ENCODE measurements at places on chromosomes 12 and 14.

DNA sequence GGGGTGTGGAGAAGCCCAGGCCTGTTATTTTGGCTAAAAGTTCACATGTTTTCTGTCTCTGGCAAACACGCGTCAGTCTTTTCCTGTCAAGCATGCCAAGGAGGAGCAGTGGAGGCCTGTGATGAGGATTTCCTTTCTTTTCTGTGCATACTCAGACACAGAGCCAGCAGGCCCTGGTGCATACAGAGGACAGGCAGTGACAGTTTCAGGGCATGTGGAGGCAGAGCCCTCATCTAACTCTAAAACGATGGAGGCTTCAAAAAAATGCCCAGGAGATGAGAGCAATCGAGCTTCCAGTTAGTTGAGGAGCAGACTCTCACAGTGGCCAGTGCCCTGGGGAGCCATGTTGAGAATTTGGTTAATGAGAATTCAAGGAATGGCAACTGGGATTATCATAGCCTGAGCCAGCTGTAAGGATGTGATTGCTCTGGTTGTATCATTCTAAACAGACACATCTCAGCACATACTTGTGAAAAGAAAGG is 66.5 kb downstream of the TRAFD1 start:
- no peak for DNase-seq

DNA sequence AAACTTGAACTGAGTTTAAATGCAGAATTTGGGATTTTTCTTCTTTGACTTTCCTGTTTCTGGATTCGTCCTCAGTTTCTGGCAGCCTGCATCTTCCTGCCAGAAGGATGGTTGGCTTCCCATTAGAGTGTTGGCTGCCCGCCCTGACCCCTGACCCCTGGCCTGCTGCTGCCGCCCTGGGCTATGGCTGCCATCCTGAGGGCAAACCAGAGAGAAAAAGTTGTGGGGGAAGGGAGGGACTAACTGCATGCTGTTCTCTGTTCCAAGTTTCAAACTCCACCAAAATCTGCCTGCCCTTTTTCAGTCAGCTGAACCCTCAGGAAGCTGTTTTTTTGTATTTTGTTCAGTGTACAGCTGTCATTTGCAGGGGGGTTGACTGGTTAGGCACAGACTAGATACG is 48.4 kb downstream of the FNTB start:
- no peak for DNase-seq

GRCh38 chr14:24483604-24484252 is 24.3 kb downstream of the CMA1 start:
- no peak for DNase-seq

GRCh38 chr12:11839091-11839641 is 189.7 kb downstream of the ETV6 start:
- DNase-seq = no peak

DNA sequence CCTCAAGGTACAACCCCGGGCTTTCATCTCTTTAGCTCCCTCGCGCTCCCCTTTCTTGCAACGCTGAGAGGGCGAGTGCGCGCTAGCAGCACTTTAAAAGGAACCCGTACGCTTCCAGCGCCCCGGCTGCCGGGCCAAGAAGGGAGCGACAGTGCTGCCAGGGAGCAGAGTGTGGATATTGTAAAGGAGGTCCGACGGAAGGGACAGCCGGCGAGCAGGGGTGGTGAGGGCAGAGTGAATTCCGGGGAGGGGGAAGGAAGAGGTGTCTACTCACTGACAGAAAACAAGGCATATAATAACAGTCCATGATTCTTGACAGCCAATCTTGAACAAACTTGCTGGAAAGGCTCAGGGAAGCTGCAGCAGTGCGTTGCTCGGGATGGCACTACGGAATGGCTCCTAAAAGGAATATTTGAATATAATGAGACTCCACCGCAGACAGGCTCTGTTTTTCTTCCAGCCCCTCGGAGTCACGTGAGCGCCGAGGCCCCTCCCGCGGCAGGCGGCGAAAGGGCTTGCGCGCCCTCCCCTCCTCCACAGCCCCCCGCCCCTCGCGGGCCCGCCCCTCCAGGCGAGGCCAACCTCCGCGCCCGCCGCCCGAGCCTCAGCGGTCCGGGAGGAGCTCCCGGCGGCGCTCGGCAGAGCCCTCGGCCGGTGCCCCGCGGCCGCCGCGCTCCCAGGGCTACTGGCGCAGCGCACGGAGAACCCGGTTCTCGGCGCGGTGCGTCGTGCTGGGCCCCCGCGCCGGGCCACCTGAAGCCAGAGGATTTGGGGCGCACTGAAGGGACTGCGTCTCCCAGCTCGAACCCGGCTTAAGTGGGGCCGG is 3.4 kb downstream of the BMP4 start:
- DNase-seq = peak; percentile 76

DNA sequence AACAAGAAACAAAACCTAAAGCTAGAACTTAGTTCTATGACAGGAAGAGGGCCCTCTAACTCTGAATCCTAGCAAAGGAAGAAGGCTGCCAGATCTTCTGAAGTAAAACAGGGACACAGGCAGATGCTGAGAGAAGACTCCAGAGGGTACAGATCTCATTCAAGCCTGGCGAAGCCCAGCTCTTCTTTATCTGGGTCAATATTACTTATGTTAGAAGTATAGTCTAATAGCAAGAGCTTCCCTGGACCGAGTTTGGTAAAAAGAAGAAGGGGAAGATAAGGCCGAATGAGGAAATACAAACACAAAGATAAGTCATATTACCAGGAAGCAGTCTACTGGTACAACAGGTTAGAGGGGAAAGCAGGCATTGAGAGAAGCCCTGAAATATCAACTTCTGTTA is 79.9 kb upstream of the CCDC91 start:
- DNase-seq = no peak

GRCh38 chr14:74308695-74309094 is 6.0 kb upstream of the ABCD4 start:
- DNase-seq = no peak

DNA sequence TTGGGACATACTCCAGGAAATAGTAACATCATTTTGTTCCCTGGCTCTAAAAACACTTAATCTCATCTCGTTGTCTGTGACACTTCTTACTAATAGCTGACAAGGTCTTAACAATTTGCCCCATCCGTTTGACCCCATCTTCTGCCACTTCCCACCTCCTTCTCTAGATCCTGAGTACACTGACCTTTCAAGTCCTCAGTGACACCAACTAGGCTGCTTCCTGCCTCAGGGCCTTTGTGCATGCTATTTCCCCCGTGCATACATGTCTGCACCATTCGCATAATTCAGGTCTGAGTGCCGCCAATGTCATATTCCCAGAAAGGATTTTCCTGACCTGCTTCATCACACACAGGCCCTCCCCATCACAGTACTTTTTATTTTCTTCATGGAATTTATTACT is 70.6 kb upstream of the CCND2 start:
- DNase-seq = no peak

- no peak for DNase-seq
These were observed 250.2 kb upstream of the GRIP1 start for GRCh38 chr12:66929121-66929520.

GRCh38 chr14:69754487-69754886 is 12.5 kb upstream of the SRSF5 start:
- no peak for DNase-seq

DNA sequence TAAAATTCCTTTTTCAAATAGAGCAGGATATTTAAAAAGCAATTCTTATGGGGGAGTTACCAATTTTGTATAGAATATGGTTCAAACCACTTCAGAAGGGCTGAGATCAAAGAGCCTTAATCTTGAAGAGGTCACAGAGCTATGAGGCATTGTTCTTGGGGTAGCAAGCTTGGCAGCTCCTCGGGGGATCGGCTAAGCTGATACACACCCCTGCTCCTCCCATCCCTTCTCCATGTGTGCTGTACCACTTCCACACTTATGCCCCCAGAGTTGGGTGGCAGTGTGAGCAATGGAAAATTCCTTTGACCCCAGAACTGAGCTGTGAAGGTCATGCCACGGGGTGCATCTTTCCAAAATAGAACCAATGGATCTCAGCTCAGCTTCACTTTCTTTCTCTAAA is 15.0 kb upstream of the TMEM30B start:
- DNase-seq = no peak

- DNase-seq = no peak
These were observed 117.1 kb upstream of the NCOR2 start for GRCh38 chr12:124684496-124684895.

- no peak for DNase-seq
These were observed 13.9 kb downstream of the EVL start for GRCh38 chr14:100078997-100079725.

DNA sequence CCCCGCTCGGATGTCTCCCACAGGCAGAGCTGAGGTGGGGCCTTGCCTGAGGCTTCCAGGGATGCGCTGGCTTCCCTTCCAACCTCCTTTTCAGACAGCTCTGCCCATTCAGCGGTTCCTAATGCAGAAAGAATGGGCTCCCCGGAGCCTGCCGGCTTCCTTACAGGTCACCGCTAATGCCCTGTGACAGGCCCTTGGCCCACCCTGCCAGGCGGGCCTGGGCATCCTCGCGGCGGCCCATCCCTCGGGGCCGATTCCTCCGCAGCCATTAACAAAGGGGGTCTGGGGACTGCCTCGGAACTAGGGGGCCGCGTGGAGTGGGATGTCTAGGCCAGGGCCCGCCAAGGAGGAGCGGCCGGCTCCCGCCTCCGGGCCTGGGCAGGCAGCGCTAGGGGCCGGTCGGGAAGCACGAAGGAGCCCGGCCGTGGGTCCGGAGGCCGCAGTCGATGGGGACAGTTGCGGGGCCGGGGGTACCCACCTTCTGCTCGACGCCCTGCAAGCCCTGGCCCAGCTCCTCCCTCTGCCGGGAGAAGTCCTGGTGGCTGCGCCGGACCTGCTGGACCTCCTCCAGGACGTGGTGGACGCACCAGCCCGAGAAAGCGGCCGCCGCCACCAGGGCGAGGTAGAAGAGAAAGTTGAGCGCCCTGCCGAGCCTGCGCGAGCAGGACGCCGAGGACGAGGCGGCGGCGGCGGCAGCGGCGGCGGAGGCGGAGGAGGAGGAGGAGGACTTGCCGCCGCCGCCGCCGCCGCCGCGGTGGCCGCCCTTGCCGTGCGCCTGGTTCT is 738 bp downstream of the CKAP4 start:
- peak; percentile 84 for DNase-seq

GRCh38 chr14:88998027-88998426 is 173.6 kb downstream of the TTC8 start:
- peak; percentile 46 for DNase-seq

DNA sequence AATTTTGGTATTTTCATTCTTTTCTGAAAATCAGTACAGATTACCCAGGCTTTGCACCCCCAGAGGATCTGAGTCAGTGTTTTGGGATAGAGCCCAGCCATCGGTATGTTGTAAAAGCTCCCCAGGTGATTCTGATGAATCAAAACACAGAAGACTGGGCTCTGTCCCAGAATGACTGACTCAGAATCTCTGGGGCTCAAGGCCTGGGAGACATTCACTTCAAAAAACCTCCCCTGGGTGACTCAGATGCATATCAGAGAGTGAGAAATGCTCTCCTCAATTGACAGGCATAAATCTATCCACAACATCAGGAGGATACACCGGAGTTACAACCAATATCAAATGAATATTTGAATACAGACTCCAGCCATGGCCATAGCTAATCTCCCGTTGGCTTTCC is 32.6 kb downstream of the SLC35F4 start:
- no peak for DNase-seq

- DNase-seq = no peak
These were observed 200.1 kb downstream of the TMTC2 start for GRCh38 chr12:82886671-82887340.

DNA sequence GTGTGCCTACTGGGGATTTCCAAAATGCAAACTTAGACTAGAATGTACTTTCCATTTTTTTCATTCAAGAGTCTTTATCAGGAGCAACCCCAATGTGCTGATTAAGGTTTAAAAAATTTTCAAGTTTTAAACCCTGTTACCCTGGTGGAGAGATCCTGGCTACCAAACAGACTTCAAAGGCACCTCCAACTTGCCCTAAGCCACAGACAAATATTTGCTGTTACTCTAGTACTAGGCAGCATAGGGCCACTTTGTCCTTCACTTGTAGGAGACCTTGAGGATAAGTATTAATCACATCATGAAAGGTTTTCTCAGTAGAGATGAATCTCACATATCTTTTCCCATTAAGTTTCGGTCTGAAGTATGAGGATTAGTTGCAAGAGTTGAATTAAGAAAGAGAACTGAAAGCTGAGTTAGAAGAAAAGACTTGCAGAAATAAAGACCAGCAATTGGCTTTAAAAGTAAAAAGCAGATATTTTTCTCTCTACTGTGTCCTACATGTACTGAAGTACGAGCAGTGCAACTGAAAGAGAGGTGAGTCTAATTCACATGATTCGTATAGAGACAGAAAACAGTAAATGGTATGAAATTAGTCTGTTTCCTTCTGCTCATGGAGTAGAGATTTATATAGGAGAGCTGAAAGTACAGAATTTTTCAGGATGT is 28.3 kb downstream of the NTN4 start:
- no peak for DNase-seq

DNA sequence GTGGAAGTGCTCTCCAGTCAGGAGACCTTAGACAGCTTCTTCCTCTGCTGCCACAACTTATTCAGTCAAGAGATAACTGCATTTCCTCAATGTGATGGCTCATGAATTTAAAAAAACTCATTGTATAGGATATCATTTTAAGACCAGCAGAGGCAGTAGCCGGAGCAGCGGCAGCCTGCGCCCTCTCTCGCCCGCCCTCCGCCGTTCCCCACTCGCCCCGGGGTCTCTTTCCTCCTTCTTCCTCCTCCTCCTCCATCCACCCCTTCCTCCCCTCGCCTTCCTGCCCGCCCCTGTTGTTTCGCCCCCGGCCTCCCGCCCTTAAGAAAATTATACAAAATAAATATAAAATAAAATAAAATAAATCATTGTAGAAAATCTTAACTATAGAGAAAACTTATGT is 687.6 kb downstream of the FLRT2 start:
- DNase-seq = no peak

- peak; percentile 10 for DNase-seq
These were observed 1.4 kb downstream of the IFFO1 start for GRCh38 chr12:6554168-6555017.

- no peak for DNase-seq
These were observed 58.2 kb upstream of the KCNMB4 start for GRCh38 chr12:70307868-70308267.

GRCh38 chr12:102534899-102535298 is 54.5 kb upstream of the IGF1 start:
- DNase-seq = no peak

DNA sequence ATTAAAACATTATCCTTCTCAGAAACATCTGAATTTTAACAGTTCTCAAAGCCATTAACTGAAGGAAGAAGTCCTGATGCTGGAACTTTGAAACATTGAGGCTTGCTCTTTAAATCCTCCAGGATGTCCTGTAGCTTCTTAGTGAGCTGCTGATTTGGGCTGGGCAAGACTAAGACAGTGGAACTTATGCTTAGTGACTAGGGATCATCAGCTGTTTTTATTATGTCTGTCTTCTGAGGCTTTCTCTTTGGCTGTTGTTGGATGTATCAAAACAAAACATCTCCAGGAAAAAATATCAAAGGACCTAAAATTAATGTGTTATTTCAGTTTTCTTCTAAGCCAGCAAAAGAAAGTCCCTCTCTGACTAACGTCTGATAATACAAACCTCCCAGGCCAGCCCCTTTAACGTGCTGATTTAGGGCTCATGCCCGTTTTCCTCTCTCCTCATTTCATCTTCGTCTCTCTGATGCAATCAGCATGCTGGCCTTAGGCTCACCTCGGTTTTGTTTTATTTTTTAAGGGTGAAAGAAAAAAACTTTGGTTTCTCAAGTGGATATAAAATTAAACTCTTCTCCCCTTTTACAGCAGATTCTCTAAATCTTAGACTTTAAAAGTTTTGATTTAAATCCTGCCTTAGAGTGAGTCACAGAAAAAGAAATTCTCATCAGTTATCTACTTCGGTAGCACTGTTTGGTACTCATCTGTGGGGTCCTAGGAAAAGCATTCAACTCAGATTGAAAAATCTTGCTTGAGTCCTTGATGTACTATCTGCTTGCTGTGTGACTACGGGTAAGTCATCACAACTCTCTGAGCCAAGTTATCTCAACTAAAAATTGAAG is 106.2 kb upstream of the CCDC91 start:
- DNase-seq = no peak
